Activated CD8-positive, alpha-beta memory T cell treated with anti-CD3 and anti-CD28 coated beads for 1 hour (primary cell): ENCODE measurements at places on chromosomes 1 and 21.

DNA sequence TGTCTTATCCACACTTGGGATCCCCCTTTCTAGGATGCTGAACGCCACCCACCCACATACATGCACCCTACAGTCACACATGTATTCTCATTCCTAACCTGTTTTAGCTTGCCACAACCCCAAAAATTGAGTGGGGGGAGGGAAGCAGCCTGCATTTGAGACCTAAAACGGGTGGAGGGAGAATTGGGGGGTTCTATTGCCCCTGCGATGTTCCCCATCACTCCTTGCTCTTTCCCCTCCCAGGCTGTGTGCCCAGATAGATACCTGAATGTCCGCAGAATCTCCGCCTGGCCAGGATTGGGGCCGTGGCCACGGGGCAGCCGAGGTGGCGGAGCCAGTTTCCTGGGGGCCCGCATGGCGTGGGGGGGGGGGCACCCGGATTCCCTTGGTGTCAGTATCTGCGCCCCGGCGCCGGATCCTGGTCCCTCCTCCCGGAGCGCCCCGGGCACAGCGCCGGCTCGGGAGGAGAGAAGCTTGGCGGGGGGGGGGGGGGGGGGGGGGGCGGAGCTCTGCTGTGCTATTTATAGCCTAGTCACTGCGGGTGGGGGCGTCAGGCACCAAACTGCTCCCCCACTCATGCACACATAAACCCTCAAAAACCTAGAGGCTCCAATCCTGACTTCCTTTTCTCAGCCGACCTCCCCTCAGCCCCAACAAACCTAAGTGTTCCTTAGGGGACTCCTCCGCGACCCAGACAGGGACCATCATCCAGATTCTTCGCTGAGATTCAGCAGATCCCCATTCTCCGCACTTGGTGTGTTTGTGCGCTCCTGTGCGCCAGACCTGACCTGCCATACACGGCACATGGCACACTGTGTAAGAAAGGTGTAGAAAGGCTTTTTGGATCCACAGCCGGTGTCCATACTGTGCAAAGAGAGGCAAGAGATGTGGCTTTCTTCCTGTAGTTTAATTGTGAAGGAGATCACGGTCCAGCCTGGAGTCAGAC, 1.9 kb downstream of the ANKRD34A start:
- no peak for DNase-seq

- no peak for DNase-seq
Observed at GRCh38 chr1:111952125-111952657, 37.3 kb downstream of the KCND3 start.

- no peak for DNase-seq
Observed at GRCh38 chr1:182147136-182147820, 85.8 kb upstream of the ZNF648 start.

GRCh38 chr21:42848932-42849758, 30.2 kb downstream of the WDR4 start:
- DNase-seq, result no peak

- no peak for DNase-seq
Observed at GRCh38 chr1:41872074-41872473, 46.6 kb downstream of the HIVEP3 start.

DNA sequence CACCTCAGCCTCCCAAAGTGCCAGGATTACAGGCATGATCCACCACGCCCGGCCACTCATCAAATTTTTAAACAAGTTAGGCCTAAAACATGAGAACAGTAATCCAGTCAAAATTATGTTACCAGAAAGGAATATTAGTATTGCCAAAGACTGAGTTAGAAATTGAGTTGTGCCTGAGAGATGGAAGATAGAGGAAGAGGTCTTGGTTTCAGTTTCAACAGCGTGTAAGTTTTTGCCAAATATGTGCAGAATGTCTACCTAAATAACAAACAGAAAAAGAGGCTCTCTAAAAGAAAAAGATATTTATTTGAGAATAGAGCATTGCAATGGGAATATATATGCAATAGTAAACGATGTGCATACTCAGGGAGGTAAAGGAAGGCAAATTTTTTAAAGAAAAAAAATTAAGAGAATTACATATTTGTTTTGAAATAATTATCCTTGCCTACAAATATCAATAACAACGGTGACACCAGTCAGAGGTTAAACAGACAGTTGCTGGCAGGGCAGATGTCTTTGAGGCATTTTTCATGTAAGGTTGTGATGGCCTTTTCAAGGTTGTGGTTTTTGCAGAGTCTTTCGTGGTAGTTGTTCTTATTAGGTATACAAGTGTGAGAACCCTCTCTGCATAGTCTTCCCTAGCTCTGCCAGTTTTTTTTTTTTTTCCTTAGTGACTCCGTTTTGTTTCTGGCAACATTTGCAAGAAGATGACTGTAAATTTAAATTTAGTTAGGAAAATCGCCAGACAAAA, 2.2 kb upstream of the CD1B start:
- no peak for DNase-seq

DNA sequence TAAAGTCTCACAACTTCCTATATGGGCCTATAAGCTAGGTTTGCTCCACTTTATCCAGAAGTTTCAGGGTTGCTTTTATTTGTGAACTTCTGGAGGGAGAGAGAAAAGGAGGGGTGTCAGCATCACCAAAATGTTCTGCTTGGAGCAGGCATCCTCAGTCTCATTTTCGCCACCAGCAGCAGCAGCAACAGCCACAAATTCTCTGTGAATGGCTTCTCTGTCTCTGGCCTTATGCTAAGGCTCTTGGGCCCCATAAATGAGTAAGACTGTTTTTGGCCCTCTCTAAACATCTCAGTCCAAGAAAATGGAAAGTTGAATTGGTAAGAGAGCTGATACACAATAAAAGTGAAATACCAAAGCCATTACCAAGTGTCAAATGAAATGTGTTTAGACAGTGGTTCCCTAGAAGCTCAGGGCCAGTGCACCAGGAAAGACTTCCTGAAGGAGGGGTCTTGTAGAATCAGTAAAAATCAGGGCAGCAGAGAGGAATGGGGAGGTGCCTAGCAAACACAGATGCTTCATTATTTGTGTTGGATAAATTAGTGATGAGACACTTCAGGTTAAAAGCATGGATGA, 53.0 kb upstream of the SPATA6 start:
- no peak for DNase-seq

DNA sequence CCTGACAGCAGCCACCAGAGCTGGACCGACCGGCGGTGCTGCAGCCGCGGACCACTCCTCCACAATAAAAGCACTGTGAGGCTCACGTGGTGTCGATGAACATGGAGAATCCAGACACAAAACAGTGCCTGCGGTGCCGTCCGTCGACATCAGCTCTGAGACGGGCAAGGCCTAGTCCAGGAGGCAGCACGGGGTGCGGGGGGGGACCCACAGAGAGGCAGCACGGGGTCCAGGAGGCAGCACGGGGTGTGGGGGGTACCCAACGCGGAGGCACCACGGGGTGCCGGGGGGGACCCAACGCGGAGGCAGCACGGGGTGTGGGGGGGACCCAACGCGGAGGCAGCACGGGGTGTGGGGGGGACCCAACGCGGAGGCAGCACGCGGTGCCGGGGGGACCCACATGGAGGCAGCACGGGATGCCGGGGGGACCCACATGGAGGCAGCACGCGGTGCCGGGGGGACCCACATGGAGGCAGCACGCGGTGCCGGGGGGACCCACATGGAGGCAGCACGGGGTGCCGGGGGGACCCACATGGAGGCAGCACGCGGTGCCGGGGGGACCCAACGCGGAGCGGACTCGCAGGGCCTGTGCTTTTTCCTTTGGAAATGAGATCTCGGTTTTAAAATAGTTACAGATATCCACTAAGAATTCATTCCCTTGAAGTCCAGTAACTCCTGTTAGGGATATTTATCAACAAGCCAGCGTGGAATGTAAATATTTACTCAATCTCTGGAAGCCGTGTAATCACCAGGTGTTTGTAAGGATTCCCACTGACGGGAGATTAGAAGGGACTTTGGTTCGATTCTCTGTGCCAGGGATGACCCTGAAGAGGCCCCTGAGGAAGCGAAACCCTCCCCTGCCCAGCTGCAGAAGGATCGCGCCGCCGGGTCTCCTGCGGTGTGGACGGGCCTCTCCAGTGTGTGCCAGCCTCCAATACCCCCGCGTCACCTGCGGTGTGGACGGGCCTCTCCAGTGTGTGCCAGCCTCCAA, 52.1 kb downstream of the COL6A1 start:
- DNase-seq, result no peak

DNA sequence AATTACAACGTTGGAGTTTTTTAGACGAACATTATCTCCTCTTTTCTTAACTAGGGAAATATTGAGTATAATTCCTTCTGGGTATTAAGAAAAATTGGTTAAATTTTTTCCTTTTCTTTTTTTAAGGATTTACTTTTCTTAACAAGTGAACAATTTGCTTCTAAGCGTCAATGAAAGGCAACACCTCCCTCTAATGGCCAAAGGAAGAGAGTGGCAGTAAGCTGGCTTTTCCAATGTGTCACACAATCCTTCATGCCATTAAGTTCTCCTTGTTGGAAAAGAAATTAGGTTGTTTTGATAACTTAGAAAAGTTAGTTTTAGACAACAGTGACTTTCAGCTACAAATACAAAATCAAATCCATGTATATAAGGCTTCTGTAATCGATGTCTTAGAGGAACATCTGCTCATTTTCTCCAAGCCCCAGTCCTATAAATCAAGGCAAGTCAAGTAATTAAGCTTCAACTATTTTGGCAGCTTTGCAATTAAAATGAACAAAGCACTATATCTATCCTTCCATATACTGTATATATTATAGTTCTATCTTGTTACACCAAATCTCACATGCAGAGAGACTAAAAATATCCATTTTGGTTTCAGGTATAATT, 62.8 kb downstream of the EDEM3 start:
- DNase-seq, result no peak

- DNase-seq, result no peak
Observed at GRCh38 chr1:84301785-84302385, 377 bp downstream of the SAMD13 start.

GRCh38 chr1:49013079-49013478, 236.4 kb upstream of the BEND5 start:
- no peak for DNase-seq

DNA sequence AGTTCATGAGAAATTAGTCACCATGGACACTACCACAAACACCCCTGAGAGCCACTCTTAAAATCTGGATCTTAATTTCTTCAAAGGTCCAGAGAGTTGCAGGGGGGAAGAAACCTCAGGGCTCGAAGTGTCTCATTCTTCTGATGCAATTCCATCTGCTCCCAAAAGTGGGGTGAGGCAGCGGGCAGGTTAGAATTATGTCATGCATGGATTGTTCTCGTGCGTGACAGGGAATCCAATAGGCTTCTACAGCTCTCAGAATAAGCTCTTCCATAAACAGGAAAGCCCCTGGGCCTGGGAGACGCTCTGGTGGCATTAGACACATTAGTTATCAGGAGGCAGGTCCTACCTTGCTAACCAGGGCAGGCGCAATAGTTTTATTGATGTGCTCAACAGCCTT, 8.4 kb downstream of the ENO1 start:
- DNase-seq, result no peak

DNA sequence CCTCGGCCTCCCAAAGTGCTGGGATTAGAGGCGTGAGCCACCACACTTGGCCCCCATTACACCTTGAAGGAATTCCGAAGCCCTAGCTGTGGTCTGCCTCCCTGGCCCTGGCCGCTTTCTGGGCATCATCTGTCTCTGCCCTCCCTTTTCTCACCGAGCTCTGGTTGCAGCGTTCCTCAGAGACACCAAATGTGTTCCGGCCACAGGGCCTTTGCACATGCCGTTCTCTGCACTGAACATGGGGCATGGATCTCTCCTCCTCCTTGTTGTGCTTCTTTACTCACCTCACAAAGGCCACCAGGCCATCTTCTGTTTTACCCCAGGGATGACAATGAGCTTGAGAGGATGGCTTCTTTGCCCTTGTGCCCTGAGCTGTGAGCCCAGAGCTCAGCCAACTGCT, 39.3 kb downstream of the CA6 start:
- DNase-seq, result no peak

DNA sequence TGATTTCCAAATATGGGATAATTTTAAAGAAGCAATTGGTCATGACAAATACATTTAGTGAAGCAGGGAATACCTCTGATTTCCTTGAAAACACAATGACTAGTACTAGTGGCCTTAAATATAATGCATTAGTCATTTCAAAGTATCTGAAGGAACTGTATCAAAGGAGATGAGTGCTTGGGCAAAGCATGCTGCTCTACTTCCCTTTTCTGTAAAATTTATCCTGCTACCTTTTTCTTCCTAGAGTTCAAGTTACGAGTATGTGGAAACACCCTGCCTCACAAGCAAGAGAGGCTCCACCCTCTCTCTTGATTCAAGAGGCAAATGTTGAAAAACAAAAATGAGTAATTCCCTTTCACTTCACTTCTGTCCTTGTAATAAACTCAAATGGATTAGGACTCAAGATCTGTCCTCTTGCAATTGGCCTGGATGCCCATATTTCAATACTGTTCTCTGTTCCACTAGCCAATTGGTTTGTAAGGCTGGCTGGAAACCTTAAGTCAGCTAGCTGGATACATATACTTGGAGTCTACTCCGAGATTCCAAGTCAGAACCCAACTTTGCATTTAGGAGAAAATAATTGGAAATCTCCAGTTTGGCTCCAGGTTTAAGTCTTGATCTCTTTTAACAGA, 92.5 kb downstream of the CDC42BPA start:
- no peak for DNase-seq

DNA sequence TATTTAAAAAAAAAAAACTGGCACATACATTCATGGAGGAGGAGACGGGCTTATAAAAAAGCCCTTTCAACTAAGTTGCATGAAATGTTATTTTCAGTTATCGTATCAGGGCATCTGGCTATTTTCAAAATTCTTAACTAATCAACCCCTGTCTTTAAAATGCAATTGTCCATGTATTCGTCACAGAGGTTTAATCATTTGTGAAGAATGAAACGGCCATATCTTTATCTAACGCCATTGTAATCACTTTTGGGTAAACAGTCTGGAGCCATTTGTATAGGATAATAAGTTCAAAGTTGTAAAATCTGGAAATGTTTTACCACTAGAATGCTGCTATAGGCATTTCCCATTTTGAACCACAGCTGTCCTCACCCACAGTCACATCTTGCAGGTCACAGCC, 30.4 kb downstream of the SLC30A10 start:
- no peak for DNase-seq

GRCh38 chr1:2493691-2494322, 17.7 kb downstream of the PLCH2 start:
- no peak for DNase-seq

- no peak for DNase-seq
Observed at GRCh38 chr1:116290085-116290705, 82.8 kb upstream of the ATP1A1 start.

GRCh38 chr1:56843544-56843943, 11.1 kb upstream of the C8A start:
- no peak for DNase-seq
